Coronary artery (tissue), 2 donors: ENCODE measurements at places on chromosomes 4 and X.

DNA sequence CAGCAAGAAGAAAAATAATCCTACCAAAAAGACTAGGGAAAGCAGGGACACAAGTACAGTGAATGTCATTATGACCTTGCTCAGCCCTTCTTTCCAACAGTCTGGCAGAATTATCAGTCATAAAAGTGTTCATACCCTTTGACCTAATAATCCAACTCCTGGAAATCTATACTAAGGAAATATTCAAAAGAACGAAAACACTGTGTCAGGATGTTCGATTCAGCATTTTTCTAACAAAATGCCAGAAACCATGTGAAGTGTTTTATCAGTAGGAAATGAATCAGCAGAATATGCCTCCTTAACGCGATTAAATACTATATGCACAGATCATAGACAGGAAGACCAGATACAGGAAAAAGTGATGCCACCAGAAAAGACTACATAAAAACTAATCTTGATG, 16.2 kb upstream of the S100G start:
- no peak for DNase-seq

GRCh38 chrX:47158131-47158530, 13.1 kb downstream of the RBM10 start:
- no peak for DNase-seq

DNA sequence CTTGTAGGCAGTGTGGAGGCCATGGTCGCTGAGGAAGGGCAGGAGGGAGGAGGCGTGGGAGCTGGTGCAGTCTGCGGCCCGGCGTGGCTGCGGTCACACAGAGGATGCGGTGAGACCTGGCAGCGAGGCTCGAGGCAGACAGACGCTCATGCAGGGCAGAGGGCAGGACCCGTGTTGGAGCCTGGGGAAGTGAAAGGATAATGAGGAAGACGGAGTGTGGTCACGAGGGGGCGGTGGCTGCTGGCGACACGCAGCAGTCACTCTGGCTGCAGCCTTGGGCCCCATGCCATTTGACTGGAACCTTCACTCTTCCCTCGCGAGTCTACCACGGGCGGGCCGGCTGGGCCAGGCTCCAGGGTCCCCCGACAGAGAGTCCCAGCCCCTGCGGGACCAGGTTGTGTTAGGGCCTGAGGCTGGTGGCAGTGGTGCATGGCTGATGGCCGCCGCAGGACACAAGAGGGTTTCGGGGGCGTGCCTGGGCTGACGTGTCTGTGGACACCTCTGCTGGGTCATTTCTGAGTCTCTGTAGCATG, 68.8 kb upstream of the HGFAC start:
- DNase-seq, result peak; percentile 73

GRCh38 chr4:18390655-18391353, 369.2 kb upstream of the LCORL start:
- no peak for DNase-seq

DNA sequence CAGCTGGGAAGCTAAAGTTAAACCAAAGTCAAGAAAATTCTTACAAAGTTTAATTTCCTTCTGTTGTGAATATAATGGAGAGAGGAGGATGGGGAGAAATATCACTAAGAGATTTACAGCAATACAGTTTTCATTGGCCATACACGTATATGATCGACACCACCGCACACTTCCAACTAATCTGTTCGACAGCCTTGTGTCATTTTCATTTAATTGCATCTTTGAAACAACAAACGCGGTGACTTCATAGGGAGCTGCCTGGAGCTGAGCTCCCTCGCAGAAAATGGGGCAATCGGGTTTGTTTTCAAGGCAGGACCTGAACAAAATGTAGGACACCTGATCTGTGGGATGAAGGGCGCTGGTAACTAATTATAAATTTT, 1.3 kb downstream of the PTPN13 start:
- no peak for DNase-seq

GRCh38 chrX:35680940-35681346, 117.2 kb upstream of the MAGEB16 start:
- no peak for DNase-seq

DNA sequence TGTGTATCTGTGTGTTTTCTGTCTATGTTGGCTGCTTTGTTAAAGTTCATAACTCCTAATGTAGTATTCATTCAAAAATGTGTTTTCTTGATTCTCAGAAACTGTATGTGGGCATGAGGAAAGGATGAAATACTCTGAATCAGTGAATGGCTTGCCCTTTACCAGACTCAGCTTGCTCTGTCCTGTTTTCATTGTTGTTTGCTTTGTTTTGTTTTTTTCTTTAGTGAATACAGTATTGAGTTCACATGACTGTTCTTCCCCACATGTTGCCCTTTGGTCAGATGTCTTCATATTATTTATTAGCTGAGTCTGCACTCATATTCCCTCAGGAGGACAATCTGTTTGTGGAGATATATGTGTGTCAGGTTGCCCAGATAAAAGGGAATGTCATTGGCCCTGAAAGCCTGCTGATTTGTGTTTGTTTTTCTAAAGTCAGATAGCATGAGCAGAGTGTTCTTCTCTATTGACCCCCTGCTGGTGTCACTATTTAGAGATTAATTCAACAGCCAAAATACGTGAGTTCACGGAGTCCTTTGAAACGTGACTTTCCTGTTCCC, 1184.4 kb downstream of the RPA4 start:
- DNase-seq, result no peak

GRCh38 chr4:152408514-152409327, 127.2 kb downstream of the FBXW7 start:
- DNase-seq, result no peak

GRCh38 chr4:8189551-8190466, 9.3 kb upstream of the SH3TC1 start:
- DNase-seq, result no peak

DNA sequence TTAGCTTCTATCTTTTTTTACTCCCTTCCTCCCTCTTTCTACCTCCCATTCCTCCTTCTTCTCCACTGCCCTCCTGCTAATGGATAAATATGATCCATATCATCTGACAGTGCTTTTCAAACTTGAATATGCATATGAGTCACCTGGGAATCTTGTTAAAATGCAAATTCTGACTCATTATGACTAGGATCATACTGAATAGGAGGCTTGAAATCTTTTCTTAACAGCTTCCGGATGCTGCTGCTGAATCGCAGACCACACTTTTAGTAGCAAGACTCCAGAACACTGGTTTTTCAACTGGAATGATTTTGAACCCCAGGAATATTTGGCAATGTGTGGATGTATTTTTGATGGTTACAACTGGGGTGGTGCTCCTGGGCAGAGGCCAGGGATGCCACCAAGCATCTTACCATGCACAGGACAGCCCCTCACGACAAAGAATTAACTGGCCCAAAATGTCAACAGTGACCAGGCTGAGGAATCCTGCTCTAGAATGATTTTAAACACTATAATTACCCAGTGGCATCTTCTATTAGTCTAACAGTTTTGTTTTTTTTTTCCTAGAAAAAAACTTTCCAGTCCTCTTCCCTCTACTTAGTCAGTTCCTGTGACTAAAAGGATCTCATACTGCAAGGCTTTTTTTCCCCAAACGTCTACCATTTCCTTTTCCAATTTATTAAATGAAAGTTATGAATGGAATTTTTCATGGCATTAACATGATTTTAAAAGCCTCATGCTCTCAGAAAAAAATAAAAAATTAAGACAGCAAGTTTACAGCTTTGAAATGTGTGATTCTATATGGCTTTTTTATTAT, 10.6 kb upstream of the PYURF start:
- no peak for DNase-seq

DNA sequence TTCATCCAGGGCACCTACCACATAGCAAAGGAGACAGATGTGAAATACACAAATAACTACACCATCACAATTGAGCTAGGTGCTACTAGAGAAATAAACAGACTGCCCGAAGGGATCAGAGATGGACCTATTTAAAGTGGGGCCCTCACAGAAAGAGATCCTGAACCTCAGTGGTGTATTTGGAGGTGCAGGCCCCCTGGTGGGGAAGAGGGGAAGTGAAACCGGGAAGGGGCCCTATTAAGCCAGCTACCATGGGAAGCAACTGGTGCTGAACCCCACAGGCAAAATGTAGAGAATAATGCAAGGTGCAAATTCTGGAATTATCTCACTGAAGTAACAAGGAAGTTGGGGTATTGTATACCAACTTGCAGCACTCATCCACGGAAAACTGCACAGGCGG, 78.6 kb upstream of the FAM9A start:
- DNase-seq, result no peak

DNA sequence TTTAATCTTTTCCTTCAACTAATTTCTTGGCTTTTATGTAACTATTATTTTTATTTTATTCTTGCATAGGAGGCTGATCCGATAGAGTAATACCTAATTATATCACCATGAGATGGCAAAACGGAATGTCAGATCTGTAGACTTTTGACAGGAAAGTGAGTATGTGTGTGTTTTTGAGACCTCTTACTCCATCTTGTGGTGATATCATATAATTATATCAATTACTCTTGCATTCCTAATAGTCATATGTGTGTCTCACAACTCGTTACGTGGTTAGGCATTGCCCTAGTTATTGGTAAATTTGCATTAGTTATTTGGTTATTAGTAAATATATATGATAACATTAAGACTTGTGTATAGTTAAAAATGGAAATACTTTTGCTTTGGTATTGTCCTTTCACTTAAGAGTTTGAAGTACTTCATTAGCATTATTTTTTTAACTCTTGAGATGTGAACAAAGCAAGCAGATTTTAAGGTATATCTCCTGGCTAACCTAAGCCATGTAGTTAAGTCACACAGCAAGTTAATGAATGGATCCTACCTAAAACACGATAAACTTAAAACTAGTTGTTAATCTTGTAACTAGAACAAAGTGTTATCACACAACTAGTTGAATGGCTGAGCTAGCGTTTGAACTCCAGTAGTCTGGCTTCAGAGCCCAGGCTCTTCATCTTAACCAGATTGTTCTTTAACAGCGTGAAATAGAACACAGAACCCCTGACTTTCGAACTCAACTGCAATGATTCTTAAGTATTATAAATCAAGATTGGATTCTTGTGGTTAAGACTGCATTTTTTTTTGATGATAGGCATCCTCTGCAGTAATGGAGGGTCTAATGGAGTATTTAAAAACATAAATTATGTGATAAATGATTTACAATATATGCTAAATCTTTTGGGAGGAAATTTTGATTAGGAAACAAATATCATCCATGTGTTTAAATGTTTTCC, 67.1 kb downstream of the PGRMC2 start:
- DNase-seq, result no peak

DNA sequence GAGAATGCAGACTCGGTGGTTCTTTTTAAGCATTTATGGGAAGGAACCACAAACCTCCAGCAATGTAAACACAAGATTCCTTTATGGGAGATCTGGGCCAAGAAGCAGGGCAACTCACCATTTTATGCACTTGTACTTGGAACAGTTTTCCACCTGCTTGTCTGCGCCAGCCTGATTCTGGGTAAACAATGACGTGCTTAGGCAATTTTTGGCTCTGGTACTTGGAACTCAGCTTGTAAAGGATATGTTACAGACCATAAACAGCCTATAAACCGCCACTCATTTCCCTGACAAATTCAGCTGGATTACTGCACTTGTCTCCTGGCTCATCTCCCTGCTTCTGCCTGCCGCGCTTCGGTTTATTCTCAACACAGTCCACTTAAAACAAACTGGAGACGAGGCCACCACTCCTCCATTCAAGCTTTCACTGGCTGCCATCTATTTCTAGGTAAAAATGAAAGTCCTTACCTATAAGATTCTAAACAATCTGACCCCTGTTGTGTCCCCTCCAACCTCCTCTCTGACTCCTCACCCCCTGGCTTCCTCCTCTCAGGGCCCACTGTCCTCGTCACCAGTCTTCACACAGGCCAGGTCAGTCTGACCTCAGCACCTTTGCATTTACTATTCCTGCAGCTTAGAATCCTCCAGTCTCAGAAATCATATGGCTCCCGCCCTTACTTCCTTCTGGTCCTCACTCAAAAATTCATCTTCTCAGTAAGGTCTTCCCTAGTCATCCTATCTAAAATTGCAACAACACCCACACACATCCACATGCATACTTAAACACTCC, 205.9 kb upstream of the GALNT7 start:
- no peak for DNase-seq

GRCh38 chr4:148692242-148692641, 250.0 kb upstream of the NR3C2 start:
- no peak for DNase-seq

DNA sequence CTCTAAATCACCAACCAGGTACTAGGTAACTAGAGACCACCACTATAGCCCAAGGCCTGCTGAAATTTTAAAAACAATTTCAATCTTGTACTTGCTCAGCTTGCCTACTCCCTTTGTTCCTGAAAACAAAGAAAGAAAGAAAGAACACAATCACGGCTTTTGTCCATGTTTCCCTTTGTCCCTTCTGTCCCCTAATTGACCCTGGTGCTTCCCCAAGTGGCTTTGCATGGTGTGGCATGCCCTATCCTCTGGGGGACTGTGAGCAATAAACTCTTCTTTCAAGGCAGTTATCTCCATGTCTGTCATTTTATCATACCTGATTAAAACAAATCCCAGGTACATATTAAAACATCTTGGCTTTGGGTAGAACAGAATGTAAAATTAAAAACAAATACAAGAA, 94.8 kb downstream of the ARSJ start:
- DNase-seq, result no peak

DNA sequence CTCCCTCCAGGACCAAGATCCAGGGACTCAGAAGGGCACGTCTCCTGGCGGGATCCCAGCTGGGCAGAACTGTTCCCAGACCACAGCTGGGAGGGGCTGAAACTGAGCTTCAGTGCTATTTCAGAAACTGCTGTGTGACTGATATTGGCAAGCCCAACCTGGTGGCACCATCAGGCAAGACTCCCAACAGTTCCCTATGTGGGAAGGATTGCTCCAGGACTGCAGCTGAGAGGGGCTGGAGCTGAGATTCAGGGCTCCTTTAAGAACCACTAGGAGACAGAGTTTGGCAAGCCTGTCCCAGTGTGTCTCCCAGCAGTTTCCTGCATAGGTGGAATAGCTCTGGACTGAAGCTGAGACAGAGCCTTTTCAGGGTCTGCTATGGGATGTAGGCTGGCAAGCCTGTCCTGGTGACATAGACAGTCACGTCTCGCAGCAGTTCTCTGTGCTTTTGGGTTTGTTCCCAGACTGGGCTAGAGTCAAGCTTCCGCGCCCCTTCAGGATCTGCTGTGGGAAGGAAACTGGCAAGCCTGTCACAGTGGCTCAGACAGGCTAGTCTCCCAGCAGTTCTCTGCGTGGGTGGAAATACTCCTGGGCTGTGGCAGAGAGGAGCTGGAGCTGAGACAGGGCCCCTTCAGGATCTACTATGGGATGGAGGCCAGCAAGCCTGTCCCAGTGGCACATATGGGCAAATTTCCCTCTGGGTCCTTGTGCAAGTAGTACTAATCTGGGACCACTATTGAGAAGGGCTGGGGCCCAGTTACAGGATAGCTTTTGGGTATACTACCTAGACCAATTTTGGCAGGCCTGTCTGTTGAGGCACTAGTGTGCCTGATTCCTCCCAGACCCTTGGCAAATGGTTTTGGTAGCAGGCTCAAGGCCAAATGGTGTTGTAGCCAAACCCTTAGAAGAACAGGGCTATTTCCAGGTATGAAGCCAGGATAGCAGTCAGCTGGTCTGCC, 20.2 kb upstream of the MED14 start:
- DNase-seq, result peak; percentile 78

DNA sequence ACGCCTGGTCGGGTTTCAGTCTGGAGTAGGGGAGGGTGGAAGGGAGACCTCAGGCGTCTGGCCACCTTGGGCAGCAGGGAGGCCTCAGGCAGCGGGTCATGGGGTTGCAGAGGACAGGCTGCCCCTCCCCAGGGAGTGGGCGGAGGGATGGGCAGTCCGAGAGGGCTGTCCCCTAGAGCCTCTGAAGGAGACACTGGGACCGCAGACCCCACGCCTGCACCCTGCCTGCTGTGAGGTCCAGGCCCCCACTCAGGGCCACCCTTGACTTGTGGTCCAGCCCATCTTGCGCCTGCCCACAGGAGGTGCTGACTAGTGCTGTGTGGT, 16.5 kb downstream of the FGFRL1 start:
- no peak for DNase-seq

GRCh38 chr4:15681372-15682241, at the start of gene FAM200B:
Gene FAM200B, plus strand, starts transcription at chr4:15681827. Its CDS starts 5,151 bp downstream, at chr4:15686978.
- DNase-seq, result peak; percentile 99
